ENCODE measurements at places on chromosomes 2 and 18.
A peak's percentile ranks its signal among the peaks of the same experiment; 100 is the strongest.

DNA sequence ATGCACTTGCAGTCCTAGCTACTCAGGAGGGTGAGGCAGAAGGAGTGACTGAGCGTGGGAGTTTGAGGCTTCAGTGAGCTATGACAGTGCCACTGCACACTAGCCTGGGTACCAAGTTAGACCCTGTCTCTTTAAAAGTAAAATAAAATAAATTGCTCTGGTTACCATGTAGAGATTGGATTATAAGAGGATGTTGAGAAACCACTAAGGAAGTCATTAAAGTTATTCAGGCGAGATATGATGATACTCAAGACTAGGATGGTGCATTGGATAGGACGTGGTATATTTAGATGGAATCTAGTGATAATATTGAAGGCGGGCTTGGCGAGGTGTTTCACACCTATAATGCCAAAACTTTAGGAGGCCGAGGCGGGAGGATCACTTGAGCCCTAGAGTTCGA, 50.6 kb downstream of the BMPR2 start:
- no peak for DNase-seq

- no peak for DNase-seq
Measured at GRCh38 chr18:41526054-41526453, 429.0 kb upstream of the PIK3C3 start.

DNA sequence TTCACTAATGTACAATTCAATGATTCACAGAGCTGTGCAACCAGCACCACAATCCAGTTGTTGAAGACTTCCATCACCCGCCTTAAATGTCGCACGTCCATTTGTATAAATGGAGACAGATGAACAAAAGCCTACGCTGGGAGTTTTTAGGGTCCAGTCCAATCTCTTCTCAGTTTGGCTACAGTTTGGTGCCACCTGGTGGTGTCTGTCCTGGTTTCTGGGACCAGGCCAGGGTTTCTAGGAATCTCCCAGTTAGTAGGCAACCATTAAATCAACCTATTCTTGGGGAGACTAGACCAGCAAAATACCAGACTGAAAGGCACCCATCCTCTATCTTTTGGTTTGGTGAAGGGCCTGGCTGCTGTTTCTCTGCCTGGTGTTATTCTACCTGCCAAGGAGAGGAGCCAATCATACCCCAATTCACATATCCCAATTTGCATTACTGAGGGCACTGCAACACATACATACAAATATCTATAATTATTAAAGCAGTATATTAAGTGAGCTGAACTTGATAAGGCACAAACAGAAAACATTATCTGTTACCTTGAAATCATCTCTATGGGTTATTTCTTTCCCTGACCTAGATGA, 3.2 kb upstream of the DDX1 start:
- DNase-seq = peak; percentile 17

- no peak for DNase-seq
Measured at GRCh38 chr2:38384338-38384737, 7.3 kb upstream of the ATL2 start.

DNA sequence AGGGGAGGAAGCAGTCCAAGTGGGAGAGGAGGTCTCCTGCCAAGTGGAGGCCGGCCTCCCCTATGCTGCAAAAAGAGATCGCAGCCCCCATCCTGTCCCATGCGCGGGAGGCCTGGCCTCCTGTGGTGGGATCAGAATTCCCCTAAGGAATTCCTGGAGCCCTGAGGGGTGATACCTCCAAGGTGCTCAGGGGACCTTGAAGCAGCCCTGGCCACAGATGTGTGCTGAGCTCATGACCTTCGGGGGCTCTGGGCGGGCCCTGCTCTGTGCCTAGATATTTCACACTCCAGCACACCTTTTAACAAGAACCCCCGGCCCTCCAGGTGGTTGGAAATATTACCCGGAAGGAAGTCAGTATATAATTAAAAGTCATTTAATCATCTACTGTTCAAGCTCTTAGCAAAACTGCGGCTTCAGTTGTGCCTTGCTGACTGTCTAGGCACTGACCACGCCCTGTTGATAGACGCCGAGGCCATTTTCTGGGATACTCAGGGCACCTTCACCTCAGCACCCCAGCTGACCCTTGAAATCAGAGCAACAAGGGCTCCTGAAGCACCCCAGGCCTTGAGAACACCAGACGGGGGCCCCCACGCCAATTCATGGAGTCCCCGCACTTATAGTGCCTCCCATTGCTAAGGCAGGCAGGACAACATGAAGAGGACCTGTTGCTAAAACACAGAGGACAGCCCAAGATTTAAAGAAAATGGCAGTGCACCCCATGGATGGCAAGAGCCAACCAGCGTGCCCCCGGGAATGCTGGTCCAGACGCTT, 119.1 kb downstream of the NDUFA10 start:
- no peak for DNase-seq

GRCh38 chr2:177072090-177072489, 140.5 kb upstream of the HNRNPA3 start:
- DNase-seq = no peak

DNA sequence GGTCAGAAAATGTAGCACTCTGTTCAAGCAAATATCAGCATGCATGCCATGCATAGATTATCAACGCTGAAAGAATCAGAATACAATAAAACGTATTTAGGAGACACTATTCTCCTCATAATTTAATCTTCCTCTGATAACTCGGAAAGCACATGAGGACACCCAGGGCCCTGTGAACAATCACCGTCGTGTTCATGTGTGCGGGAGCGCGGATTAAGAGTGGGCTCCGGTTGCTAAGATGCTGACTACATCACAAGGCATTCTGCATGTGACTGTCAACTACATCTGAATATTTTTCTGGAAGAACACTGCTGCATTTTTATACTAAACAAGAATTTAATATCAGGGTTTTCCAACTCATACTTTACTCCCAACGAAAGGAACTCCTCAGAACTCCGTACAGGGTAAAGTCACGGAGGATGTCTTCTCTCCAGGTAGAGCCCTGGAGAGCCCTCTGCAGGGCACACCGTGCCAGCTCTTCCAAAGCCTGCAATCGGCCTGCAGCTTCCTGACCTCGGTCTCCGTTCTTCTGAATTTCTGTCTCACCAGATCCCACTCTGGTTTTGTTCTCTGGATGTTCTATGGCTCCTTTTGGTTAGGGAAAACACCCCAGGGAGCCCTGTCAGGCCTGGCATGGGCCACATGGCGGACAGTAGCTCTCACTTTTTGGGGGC, 59.6 kb downstream of the ZNF516 start:
- no peak for DNase-seq

- peak; percentile 20 for DNase-seq
Measured at GRCh38 chr2:100427627-100428258, 10.3 kb upstream of the CHST10 start.

GRCh38 chr2:223086370-223086981, 34.5 kb downstream of the KCNE4 start:
- no peak for DNase-seq

DNA sequence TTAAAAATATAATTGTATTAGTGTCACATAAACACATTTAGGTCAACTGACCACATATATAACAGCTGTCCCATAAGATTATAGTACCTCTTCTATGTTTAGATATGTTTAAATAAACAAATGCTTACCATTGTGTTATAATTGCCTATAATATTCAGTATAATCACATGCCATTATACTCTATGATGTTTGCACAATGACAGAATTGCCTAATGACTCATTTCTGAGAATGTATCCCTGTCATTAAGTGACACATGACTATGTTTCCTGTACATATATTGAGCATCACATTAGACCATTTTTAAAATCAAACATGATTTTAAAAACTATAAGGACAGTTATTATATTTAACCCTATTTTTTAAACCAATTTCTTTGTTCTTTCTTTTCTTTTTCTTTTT, 89.8 kb downstream of the HS6ST1 start:
- no peak for DNase-seq

DNA sequence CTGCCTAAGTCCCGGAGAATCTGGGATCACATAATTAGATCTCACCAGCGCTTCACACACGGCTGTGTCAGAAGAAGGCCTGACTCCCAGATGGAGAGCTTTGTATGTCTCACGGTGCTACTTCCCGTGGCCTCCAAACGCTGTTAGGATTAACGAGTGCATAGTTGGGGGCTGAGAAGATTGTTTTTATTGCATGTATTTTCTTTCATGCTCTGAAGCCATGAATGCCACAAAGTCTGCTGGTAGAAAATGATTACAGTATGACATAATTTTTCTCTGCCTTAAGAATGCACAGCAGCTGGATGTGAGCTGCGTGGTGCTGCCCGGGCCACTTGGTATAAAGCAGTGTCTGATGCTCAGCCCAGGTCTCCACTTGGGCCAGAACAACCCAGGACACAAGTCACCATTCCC, 166.5 kb downstream of the SEPTIN10 start:
- no peak for DNase-seq

- no peak for DNase-seq
Measured at GRCh38 chr2:128308889-128309279, 9.8 kb downstream of the HS6ST1 start.

DNA sequence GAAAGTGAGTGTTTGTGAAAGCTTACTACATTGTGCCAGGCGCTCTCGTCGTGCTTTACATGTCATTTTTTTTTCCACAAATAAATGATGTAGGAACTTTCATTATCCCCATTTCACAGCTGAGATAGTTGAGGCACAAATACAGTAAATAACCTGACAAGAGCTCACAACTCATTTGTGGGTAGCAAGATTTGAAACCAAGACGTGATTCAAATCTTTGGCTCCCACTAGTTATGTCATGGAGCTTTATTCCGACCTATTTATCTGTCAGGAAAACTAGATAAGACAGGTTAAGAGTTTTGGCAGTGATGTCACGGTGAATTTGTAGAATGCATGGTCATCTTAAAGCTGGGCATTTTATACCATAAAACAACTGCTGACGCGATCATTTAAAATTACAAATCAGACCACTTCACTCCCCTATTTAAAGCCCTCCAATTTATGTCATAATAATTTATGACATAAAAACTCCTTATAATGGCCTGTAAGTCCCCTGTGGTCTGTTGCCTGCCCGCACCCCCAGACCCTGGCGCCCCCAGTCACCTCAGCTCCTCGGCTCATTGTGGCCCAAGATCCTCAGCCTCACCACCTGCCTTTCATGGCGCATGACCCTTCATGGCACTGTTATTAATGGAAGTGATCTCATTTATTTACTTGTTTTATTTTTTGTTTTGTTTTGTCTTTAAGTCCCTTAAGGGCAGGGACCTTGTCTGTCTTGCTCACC, 678 bp upstream of the ZNF24 start:
- DNase-seq = no peak

DNA sequence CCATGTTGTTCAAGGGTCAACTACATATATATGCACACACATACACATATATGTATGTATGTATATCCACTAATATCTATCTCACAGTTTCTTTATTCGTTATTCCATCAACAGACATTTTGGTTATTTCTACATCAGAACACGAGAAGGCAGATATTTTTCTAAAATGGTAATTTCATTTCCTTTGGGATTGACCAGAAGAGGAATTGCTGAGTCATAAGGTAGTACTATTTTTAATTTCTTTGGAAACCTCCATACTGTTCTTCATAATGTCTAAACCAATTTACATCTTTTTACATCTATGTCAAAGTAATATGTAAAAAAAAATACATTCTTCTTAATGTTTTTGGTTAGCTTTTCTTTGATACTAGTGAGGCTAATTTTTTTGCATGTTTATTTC, 630.7 kb upstream of the GCFC2 start:
- DNase-seq = no peak

- no peak for DNase-seq
Measured at GRCh38 chr2:164935118-164936101, 19.9 kb downstream of the SLC38A11 start.

DNA sequence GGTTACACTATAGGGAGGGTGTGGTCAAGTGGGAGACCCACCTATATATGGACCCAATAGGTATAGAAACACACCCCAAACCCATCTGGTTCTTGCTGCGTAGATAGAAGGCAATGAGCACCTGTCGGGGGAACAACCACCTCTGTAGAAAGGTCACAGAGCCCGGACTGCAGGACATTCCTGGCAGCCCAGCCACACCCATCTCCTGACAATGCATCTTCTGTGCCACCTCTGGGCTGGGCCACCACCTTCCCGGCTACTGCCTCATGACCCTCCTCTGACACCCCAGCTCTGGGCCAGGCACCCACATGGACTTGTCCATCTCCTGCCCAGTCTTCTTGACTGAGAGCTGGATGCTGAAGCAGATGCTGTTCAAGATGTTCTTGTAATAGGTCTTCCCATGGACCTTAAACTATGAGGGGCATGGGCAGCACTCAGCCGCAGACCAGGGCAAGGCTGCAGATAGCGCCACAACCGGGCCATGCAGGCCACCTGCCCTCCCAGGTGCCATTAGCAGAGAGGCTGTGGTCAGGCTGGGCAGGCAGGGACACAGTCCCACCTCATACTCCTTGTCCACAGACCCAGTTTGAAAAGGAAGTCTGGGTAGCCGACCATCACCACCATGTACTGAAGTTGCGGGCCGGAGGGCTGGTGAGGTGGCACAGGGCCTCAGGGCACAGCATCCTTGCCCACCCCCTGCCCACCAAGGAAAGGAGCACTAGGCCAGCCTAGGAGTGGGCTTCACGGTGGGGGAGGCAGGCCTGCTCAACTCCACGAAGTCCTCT, 9.3 kb downstream of the ALPG start:
- DNase-seq = no peak

GRCh38 chr2:17226941-17227490, 291.2 kb downstream of the RAD51AP2 start:
- no peak for DNase-seq

GRCh38 chr2:27212626-27213471, 781 bp upstream of the SLC5A6 start:
- peak; percentile 26 for DNase-seq

- no peak for DNase-seq
Measured at GRCh38 chr2:64114063-64114911, 29.9 kb downstream of the PELI1 start.

GRCh38 chr18:8215741-8216140, 393.5 kb upstream of the RAB12 start:
- no peak for DNase-seq

DNA sequence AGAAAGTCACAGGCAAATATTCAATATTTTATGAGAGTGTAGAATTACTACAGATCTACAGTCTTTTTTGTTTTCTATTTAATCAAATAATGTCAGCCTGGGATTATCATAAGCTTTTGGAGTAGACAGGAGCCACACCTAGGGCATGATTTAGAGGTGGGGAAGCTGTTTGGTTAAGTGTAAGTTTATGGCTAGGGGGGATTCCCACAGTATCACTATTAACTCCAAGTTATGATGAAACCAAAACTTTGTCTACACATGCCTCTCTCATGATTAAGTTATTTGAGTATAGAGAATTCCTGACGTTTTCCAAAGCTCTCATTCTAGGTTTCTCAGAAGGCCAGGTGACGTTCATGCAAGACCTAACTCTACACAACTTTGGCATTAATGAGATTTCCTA, 2.1 kb downstream of the SERPINB10 start:
- no peak for DNase-seq

DNA sequence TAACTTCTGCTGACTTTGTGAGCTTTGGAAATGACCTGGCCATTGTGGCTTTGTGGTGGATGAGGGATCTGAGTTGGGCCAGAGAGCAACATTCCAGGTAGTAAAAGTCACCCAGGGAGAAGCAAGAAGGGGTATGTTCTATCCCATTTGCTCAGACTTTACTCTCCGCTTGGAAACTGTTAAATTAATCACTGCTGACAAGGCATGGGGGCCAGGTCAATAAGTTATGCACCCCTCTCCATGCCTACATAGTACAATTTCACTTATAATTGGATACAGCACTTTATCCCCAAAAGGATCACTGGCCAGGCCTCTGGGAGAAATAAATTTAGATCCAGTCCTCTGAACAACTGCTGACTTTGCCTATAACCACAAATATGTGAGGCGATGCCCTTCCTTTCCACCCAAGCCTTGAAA, 92.1 kb downstream of the RPRM start:
- no peak for DNase-seq

GRCh38 chr2:230330725-230331124, 3.7 kb downstream of the SP140L start:
- no peak for DNase-seq

GRCh38 chr2:220034426-220035130, 407.1 kb downstream of the SLC4A3 start:
- DNase-seq = peak; percentile 46

Data from H54 (cell line).